Hepatocyte (in vitro differentiated cells): ENCODE measurements at places on chromosomes 2 and 18.

GRCh38 chr2:150528861-150529801 lies 41.7 kb upstream of the RND3 start:
- no peaks in the 10 kb centered on the region for H3K27me3 ChIP-seq
- DNase-seq, result peak; percentile 52
- H3K27ac ChIP-seq, result peak overlapping the region; percentile 90
- H3K4me3 ChIP-seq, result no peak overlapping the region
- peaks cover 36% of the 10 kb centered on the region for H3K4me1 ChIP-seq
- H3K36me3 ChIP-seq, result no peaks in the 10 kb centered on the region

- DNase-seq, result peak; percentile 60
- no peak overlapping the region for H3K27ac ChIP-seq
- H3K4me1 ChIP-seq, result no peaks in the 10 kb centered on the region
- H3K4me3 ChIP-seq, result no peak overlapping the region
- H3K36me3 ChIP-seq, result no peaks in the 10 kb centered on the region
- H3K27me3 ChIP-seq, result no peaks in the 10 kb centered on the region
Measured at GRCh38 chr2:64888591-64889309, 100.4 kb upstream of the SLC1A4 start.

GRCh38 chr2:164568317-164568716 lies 53.0 kb downstream of the GRB14 start:
- H3K27ac ChIP-seq, result no peak overlapping the region
- no peaks in the 10 kb centered on the region for H3K27me3 ChIP-seq
- H3K4me1 ChIP-seq, result no peaks in the 10 kb centered on the region
- no peaks in the 10 kb centered on the region for H3K36me3 ChIP-seq

DNA sequence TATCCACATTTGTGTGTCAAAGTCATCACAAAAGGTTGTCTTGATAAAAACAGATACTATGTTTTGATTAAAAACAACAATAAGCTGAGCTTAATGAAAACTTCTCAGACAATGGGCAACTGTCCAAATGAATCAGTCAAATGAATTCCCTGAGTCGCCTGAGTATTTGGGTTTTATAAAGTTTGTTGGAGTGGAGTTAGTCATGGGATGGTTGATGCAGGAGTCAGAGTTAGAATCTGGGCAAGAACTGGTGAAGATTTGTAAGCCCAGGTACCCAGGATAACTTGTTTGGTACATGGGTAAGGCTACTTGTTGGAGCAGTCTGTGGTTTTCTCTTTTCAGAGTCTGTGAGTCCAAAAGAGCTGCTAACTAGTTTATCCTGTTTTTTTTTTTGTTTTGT lies 34.4 kb upstream of the RAPGEF4 start:
- no peaks in the 10 kb centered on the region for H3K4me1 ChIP-seq
- no peaks in the 10 kb centered on the region for H3K27me3 ChIP-seq
- no peak overlapping the region for H3K4me3 ChIP-seq
- H3K36me3 ChIP-seq, result no peaks in the 10 kb centered on the region

DNA sequence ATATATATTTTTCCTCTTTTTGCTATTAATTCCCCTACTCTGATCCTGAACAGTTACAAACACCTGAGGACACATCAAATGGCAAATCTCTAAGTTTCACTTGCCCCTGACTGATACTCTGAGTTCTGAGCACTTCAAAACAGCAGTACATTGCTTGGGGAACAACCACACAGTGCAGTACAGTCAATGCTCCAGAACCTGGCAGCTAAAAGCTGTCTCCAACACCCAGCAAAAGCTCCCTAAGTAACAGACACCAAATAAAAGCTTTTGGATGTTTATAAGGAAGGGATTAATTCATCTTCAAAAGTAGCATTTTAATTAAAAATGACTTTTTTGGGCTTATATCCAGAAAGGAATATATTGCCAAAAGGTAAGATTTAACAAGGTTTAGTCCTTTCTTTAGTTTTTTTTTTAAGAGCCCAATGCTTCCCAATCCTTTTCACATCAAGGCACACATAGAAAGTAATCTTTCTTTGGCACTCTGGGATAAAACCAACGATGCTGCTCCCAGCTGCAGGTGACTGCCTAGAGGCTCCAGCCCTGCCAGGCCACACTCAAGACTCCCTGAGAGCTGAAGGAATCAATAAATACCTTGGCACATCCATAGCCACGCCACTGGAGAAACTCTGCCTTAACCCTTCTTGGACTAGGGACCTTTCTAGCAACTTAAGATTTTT lies 164.9 kb upstream of the ZFP36L2 start:
- no peak overlapping the region for H3K27ac ChIP-seq
- no peaks in the 10 kb centered on the region for H3K36me3 ChIP-seq
- no peak for DNase-seq
- no peak overlapping the region for H3K4me3 ChIP-seq

- no peaks in the 10 kb centered on the region for H3K36me3 ChIP-seq
- no peak for DNase-seq
- no peaks in the 10 kb centered on the region for H3K4me1 ChIP-seq
- no peak overlapping the region for H3K27ac ChIP-seq
Measured at GRCh38 chr18:8928847-8929780, 173.4 kb upstream of the NDUFV2 start.

DNA sequence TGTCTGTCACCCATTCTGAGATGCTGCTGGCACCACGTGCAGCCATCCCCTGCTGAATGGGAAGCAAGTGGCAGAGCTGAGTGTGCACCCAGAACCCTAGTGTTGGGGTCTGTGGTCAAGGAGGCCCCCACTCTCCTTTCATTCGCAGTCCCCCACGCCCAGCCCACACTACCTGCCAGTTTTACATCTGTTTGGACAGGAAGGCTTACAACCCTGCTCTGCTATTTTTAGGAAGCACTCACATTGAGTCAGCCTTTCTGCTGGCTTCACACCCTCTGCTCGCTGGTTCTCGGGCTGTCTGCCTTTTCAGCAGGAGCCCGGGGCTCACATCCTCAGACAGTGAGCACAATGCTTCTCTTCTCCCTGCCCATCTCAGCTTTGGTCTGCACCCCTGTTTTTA lies 10.7 kb upstream of the ADCY3 start:
- no peaks in the 10 kb centered on the region for H3K27me3 ChIP-seq
- no peak overlapping the region for H3K4me3 ChIP-seq

GRCh38 chr2:86631846-86632485 lies 8.3 kb upstream of the RNF103 start:
- H3K27ac ChIP-seq, result peak overlapping the region; percentile 53
- peak; percentile 20 for DNase-seq
- H3K36me3 ChIP-seq, result no peaks in the 10 kb centered on the region

- H3K4me1 ChIP-seq, result no peaks in the 10 kb centered on the region
- DNase-seq, result no peak
- no peak overlapping the region for H3K4me3 ChIP-seq
Measured at GRCh38 chr2:154015233-154015632, 143.5 kb downstream of the GALNT13 start.

DNA sequence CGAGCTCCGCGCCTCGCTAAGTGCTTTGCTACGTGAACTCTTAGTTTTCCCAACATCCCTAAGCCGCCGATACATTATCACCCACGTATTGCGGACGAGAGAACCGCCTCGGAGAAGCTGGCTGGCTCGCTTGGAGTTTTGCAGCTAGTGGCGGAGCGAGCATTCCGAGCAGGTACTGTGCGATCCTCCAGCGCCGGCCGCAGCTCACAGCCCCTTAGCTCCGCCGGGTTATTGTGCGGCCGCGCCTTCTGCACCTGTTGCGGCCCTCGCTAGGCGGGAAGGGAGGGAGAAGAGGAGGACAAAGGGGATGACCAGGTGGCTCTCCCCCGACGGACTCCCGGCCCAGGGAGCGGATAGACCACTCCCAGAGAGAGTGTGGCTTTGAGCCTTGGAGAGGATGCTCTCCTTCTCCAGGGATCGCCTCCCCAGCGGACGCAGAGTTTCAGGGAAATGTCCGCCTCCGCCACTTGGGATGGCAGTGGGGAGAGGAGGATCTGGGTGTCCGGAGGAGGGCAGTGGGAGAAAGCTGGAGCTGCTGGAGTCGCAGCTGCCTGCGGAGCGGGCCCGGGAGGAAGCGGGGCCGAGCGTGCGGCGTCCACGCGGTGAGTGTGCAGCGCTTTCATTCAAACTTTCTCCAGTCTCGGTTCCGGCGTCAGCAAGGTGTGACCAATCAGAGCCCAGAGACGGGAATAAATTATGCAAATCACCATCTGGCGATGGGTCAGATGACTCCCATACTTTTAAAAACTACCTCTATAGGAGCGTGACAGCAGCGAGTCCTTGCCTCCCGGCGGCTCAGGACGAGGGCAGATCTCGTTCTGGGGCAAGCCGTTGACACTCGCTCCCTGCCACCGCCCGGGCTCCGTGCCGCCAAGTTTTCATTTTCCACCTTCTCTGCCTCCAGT lies at the start of gene LIPG:
LIPG (plus strand) TSS at position 769 of the 905 bp plus-strand sequence. CDS start 252 bp downstream, outside the sequence.
- H3K36me3 ChIP-seq, result no peaks in the 10 kb centered on the region
- H3K27ac ChIP-seq, result peak within 1 kb of the TSS; percentile 58
- peaks cover 22% of the 10 kb centered on the region for H3K4me1 ChIP-seq
- H3K4me3 ChIP-seq, result peak within 1 kb of the TSS; percentile 68

- H3K36me3 ChIP-seq, result no peaks in the 10 kb centered on the region
- no peak overlapping the region for H3K4me3 ChIP-seq
- no peak overlapping the region for H3K27ac ChIP-seq
- peaks cover 19% of the 10 kb centered on the region for H3K4me1 ChIP-seq
- peak; percentile 50 for DNase-seq
- H3K27me3 ChIP-seq, result no peaks in the 10 kb centered on the region
Measured at GRCh38 chr2:241770185-241770935, 6.3 kb upstream of the GAL3ST2 start.

DNA sequence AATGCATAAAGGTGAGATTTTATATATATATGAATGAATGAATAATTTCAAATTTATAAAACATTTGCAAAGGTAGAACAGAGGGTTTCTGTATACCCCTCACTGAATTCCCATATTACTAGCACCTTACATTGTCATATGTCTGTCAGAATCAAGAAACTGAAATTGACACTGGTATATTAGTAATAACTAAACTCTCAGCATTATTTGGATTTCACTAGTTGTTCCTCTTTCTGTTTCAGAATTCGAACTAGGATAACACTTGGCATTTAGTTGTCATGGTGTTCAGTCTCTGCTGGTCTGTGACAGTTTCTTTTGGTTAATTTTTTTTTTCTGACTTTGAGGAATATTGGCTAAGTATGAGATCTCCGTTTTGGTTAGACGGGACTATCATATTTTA lies 275.9 kb downstream of the DCC start:
- H3K27ac ChIP-seq, result no peak overlapping the region
- H3K27me3 ChIP-seq, result no peaks in the 10 kb centered on the region
- DNase-seq, result no peak
- no peak overlapping the region for H3K4me3 ChIP-seq
- H3K4me1 ChIP-seq, result no peaks in the 10 kb centered on the region
- H3K36me3 ChIP-seq, result no peaks in the 10 kb centered on the region

GRCh38 chr18:6781142-6781714 lies 51.7 kb downstream of the ARHGAP28 start:
- peaks cover 45% of the 10 kb centered on the region for H3K4me1 ChIP-seq
- DNase-seq, result peak; percentile 50
- H3K36me3 ChIP-seq, result no peaks in the 10 kb centered on the region
- H3K4me3 ChIP-seq, result no peak overlapping the region
- no peaks in the 10 kb centered on the region for H3K27me3 ChIP-seq

- H3K4me3 ChIP-seq, result no peak overlapping the region
Measured at GRCh38 chr2:234913208-234913626, 38.6 kb upstream of the SH3BP4 start.

- H3K4me3 ChIP-seq, result no peak overlapping the region
- H3K36me3 ChIP-seq, result no peaks in the 10 kb centered on the region
- H3K27ac ChIP-seq, result peak overlapping the region; percentile 32
- DNase-seq, result peak; percentile 37
- no peaks in the 10 kb centered on the region for H3K27me3 ChIP-seq
Measured at GRCh38 chr2:213104092-213104902, 47.1 kb downstream of the IKZF2 start.

- no peaks in the 10 kb centered on the region for H3K27me3 ChIP-seq
- H3K4me3 ChIP-seq, result no peak overlapping the region
- no peaks in the 10 kb centered on the region for H3K36me3 ChIP-seq
- no peaks in the 10 kb centered on the region for H3K4me1 ChIP-seq
- peak; percentile 6 for DNase-seq
Measured at GRCh38 chr2:181305301-181306123, 151.7 kb upstream of the ITGA4 start.

DNA sequence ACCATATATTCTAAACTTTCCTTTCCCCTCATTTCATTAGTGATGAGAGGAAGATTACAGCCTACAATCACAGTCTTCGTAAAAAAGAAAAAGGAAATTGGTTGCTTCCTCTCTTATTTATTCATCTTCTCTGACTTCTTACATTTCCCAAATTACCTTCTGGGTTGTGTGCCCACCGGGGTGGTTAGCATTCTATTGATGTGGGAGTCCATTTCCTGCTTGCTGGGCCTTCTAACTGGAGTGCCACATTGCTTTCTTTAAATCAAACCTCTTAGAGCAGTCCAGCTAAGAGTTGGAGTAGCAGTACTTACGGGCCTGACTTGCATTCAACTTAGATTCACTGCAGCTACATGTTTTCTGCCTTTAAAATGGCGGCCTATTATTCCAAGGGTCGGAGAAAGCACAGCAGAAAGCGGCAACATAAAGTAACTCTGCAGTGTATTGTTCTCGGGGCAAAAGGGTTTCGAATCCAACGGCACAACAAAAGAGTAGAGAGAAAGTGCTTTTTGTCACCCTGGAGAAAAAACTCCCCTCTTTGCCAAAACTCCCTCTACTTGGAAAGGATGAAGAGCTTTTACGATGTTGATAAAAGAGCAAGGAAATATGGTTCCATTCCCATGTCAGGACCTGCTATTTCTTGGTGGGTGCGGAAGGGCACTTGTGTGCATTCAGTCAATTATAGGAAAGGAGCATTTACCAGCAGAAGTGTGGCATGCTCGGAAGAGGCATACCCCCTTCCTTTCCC lies 110.6 kb upstream of the DLX2 start:
- no peaks in the 10 kb centered on the region for H3K27me3 ChIP-seq
- no peak overlapping the region for H3K4me3 ChIP-seq
- H3K27ac ChIP-seq, result no peak overlapping the region
- H3K4me1 ChIP-seq, result no peaks in the 10 kb centered on the region
- no peak for DNase-seq
- H3K36me3 ChIP-seq, result no peaks in the 10 kb centered on the region

DNA sequence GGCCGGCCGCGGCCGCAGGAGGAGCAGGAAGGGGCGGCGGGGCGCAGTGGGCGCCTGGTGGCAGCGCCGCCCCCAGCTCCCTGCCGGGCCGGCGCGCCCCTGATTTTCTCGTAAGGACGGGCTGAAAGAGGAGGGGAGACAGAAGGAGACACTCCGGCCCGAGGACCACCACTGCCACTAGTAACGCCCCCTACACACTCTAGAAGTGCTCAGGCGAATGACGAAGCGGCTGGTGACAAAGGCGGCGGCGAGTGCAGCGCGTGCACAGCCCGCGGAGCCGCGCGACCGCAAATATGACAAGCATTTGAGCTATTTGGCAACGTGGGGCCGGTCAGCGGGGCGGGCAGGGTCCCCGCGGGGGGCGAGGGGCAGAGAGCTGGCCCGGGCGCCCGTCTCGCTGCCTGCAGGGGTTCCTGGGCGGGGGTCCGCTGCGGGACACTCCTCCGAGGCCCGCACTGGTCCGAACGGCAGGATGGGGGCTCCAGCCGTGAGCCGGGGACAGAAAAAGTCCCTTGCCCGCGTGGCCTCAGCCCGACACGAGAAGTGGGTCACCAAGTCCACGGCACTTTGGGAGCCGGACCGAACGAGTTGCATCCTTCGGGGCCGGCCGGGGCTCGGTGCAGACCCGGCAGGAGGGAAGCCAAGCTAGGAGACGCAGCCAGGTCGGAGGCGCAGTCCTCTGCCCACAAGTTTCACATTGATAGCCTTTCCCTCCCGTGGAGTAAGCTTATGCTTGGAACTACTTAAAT lies 524 bp upstream of the SERTAD2 start:
- peak overlapping the region; percentile 85 for H3K4me3 ChIP-seq
- peak; percentile 89 for DNase-seq
- no peaks in the 10 kb centered on the region for H3K27me3 ChIP-seq

- no peak overlapping the region for H3K27ac ChIP-seq
- H3K4me1 ChIP-seq, result peaks cover 9% of the 10 kb centered on the region
- H3K36me3 ChIP-seq, result no peaks in the 10 kb centered on the region
- no peak for DNase-seq
- no peak overlapping the region for H3K4me3 ChIP-seq
Measured at GRCh38 chr2:147547440-147547839, 297.4 kb upstream of the ACVR2A start.
